Hematopoietic multipotent progenitor cell (in vitro differentiated cells): ENCODE measurements at places on chromosomes 2 and 18. TPM values are rescaled to one million over a fixed set of nuclear protein-coding genes. Genes with fewer than 3 reads are reported as not detected.

GRCh38 chr2:179020156-179020750 lies 29.7 kb downstream of the CCDC141 start:
- peak; percentile 44 for DNase-seq

- no peak for DNase-seq
Measured at GRCh38 chr2:92073036-92073814, 2798.0 kb upstream of the TEKT4 start.

DNA sequence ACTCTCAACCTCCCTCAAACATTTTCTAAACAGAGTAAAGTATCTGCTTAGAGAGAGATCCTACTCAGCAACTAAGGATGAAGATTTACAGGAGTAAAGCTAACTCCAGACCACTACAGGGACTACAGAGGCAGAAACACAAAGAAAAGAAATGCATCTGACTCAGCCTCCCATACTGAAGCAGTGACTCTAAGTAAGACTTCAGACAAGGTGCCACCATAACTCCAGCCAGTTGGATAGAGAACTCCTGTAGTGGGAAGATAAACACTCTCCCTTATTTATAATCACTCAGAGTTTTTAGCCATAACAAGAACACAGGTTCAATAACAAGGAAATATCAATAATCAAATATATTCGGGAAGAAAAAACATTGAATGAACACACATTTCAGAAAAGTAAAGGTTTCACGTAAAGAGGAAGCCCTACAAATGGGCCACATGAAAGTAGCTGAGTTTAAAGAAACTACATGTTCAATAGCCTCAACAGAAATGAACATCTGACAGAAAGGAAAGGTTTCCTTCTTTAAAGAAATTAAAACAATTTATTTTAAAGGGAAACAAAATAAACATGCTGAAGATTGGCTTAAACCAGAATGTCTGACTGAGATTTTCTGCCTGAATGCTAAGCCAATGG lies 519.9 kb downstream of the KCNJ3 start:
- DNase-seq = no peak

The PPIL3 gene
- 43.1 TPM for total RNA-seq

- DNase-seq = no peak
Measured at GRCh38 chr2:240997856-240998705, at the start of gene SNED1. Gene SNED1 (plus strand): TSS chr2:240998618. CDS start chr2:240998838, 220 bp downstream.

The C2orf78 gene
- not detected for total RNA-seq

GRCh38 chr2:212520340-212520739 lies 18.3 kb downstream of the ERBB4 start:
- DNase-seq = no peak

- DNase-seq = no peak
Measured at GRCh38 chr2:112812318-112813267, 24.0 kb downstream of the IL1B start.

- no peak for DNase-seq
Measured at GRCh38 chr18:79383388-79384056, 12.2 kb upstream of the NFATC1 start.

DNA sequence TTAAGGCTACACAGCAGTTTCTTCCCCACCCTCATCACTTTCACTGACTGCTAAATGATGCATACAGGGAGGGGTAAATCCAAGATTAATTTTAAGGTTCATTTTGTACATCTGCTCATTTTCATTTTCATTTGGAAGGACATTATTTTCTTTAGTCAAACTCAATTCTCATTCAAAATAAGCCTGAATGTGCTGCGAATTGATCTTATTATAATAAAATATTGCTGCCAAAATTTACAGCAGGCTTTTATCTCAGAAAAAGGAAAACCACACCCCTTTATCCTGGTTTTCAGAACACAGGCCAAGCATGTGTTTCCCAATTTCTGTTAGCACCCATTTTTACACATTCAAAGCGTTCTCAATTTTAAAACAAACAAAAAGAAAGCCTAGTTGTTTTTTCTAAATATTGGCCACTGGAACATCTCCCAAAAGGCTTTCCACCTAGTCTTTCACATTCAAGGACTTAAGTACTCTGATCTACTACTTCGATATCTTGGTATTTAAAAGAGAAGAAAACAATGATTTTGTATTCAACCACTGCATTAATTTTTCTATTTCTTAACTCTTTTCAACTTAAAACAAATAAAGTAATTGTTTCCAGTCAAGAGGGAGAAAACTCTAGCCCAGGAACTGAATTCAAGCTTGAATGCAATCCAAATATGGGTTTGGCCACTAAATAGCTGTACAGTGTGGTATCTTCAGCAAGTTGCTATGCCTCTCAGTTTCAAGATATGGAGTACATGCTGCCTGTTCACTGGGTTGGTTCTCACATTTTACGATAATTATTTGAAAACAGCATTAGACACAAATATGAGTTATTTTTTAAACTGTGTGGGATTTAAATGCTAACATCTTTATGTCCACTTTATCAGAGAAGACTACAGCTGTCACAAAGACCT lies 52.5 kb downstream of the CDH2 start:
- no peak for DNase-seq

DNA sequence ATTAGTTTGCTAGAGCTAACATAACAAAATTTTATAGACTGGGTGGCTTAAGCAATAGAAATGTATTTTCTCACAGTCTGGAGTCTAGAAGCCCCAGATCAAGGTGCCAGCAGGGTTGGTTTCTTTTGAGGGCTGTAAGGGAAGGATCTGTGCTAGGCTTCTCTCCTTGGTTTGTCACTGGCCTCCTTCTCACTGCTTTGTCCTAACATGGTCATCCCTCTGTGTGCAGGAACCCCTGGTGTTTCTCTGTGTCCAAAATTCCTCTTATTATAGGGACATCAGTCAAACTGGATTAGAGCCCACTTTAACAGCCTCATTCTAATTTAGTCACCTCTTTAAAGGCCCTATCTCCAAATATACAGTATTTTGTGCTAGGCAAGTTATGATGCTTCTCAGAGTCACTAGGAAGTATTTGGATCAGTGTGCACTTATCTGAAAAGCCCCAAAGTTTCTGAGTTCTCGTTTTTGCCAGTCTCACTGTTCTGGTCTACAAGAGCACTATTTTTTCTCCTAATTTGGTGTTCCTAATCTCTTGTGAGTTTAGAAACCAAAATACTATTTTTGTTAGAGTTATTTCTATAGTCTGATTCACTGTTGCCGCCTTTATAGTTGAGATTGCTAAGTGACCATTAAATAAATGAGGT lies 29.0 kb downstream of the ZC3H6 start:
- no peak for DNase-seq

- no peak for DNase-seq
Measured at GRCh38 chr2:223418131-223418530, 184.0 kb downstream of the SCG2 start.

The DPP4 gene
- total RNA-seq = 0.27 TPM

The TMEM163 gene
- 17.2 TPM for total RNA-seq

GRCh38 chr18:24613896-24614640 lies 153.6 kb downstream of the HRH4 start:
- DNase-seq = peak; percentile 18

DNA sequence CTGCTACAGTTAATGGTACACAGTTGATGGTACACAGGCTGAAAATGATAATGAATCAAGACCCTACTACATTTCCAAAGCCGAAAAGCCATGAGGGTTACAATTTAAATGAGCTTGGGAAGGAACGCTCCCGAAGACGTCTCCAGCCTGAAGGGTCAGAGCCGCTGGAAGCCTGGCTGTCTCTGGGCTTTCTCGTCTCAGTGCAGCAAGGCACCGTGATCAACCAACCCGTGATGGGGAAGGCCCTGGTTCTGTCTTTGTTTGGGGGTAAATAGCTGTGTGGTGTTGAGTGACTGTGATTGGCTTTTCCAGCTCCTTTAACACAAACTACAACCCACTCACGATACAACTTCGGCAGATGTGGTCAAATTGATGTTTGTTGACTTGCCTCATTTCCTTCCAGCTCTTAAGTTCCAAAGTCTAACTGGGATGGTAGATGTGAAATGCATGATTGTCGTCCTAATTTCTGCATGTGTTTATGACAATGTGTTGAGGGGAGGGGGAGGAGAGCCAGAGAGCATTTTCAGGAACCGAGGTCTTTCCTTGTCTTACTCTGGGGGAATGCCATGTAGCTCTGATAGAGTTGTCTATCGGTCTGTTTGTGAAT lies 59.9 kb upstream of the EML6 start:
- no peak for DNase-seq

DNA sequence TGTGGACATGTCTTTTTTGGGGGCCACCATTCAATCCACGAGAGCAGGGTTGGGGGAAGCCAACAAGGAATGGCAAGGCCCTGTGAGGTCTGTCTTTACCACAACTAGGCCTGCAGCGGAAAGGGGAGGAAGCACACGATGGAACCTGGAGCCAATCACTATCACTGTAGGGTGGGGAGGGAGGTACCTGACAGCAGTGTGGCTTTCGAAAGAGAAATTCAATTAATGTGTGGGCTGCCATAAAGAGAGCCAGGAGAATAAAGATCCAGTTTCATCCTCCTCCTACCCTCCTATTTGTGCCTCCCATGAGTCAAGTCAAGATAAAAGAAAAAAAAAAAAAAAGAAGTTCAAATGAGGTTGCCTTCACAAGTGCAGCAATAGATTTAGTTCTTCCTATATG lies 18.9 kb upstream of the RBMS1 start:
- no peak for DNase-seq

- no peak for DNase-seq
Measured at GRCh38 chr18:28086670-28087552, 90.0 kb downstream of the CDH2 start.

- DNase-seq = no peak
Measured at GRCh38 chr2:175926272-175926671, 75.8 kb downstream of the LNPK start.

The FBXO48 gene
- 0.27 TPM for total RNA-seq

GRCh38 chr2:138333677-138334076 lies 167.9 kb upstream of the SPOPL start:
- DNase-seq = no peak

GRCh38 chr2:226227341-226227740 lies 572.3 kb downstream of the IRS1 start:
- DNase-seq = no peak
